ENCODE measurements at places on chromosomes 3 and 15.

DNA sequence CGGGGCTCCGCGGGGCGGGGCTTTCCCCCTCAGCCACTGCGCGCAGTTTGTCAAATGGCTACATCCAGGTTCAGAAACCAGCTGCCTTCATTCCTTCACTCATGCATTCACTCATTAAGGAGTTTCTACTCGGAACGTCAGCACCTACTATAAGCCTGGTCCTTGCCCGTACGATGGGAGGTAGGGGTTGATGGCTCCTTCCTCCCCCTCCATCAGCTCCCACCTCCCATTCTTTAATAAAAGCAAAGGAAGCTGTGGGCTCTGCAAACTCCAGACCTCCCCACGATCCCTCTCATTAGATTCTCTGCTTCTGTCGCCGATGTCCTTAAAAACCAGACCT, 267 bp upstream of the CFAP92 start:
- no peak for DNase-seq

- DNase-seq, result no peak
Observed at GRCh38 chr15:56099311-56099710, 105.9 kb upstream of the NEDD4 start.

DNA sequence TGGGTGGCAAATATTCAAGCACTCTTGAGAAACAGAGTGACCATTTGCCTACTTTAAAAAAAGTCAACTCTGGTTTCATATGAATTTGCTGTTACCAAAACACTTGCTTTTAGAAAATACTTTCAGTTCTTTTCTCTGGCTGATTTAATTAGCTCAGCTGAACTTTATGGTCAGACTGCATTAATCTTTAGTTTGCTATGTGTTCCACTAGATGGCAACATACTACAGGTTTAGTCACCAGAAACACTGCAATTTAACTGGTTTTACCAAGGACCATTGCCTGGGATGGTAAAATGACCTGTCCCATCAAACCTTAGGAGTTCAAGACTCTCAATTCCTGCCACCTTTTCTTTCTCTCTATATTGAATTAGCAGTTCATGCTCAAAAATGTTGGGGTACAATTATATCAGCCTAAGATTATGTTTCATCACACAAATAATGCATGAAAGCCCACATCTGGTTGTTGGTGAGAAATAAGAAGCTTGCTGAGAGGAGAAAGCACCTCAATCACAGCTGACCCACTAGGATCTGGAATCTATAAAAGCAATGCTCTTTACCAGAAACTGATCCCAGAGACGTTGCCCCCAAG, 14.2 kb downstream of the EIF4E3 start:
- DNase-seq, result peak; percentile 69

DNA sequence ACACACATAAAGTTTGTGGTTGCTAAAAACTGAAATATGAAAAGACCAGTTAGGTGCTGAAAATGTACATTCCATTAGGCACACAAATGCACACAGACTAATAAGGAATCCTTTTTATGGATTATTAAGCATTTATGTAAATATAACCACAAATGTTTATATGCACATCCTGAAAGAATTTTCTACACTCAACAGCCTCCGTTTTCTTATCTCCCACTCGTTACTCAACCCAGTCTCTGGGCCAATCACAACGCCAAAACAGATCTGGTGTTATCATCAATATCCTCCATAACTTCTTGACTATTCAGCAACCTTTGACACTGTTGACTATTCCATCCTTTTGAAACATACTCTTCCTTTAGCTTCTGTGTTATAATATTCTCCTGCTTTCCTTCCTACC, 136.4 kb downstream of the ATP8B4 start:
- peak; percentile 55 for DNase-seq

GRCh38 chr3:56314842-56315241, 153.4 kb downstream of the ERC2 start:
- peak; percentile 75 for DNase-seq

GRCh38 chr3:40016391-40016790, 207.0 kb downstream of the MYRIP start:
- no peak for DNase-seq

DNA sequence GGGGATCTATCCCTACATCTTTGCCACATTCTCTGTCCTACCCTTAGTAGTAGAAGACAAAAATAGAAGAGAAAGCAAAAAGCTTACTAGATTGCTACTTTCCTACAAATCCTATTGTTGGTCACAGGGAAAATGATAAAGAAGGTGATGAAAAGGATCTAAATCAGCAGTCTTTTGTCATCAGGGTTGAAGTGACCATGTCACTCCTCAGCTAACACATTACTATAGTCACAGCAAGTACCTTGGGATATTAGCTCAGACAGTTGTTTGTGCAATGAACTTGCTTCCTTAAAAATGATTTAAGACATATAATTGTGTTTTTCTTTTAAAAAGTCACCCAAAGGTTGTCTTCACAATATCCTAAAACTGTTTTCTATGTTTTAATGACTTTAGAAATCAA, 6.3 kb downstream of the ST3GAL6 start:
- no peak for DNase-seq

DNA sequence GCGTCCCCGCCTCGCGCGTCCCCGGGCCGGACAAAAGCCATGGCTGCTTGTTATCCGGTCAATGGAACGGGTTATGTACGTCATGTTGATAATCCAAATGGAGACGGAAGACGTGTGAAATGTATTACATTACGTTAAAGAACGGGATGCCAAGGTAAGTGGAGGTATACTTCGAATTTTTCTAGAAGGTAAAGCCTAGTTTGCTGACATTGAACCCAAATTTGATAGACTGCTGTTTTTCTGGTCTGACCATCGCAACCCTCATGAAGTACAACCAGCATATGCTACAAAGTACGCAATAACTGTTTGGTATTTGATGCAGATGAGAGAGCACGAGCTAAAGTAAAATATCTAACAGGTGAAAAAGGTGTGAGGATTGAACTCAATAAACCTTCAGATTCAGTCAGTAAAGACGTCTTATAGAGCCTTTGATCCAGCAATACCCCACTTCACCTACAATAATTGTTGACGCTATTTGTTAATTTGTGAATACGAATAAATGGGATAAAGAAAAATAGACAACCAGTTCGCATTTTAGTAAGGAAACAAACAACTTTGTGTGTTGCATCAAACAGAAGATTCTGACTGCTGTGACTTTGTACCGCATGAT, 19.8 kb downstream of the WDR73 start:
- no peak for DNase-seq

GRCh38 chr3:100782348-100782747, 73.1 kb downstream of the TFG start:
- no peak for DNase-seq

DNA sequence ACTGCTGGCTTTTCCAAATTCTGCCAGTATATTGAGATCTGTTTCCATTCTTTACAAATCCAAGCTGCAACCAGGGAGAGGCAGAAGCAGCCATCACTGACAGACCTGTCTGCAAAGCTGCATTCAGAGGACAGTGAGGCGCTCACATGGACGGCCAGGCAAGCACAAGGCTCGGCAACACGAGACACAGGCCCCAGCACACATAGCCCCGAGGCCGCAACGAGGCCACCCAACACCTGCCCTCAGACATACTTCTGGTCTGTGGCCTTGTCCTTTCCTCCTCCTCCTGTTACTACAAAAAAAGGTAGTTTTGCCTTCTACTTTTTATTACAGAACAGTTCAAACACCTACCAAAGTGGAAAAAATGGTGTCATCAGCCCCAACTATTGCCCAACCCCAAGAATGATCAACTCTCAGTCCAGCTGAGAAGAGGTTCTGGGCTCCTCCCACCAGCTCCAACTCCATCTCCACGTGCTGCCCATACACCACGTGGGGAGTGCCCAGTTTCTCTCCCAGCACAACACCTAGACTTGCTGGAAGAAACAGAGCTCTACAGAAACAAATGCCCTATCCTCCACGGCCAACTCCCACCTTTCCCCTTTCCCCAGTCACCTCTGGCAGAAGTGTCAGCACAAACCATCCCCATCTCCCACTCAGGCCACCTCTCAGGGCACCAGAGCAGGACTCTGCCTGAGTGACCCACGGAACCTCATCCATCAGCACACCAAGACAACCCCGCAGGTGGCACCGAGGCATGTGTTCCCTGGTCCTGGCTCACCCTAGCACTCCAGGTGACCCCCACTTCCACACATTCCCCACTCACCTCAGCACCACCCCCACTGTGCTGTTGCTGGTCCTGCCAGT, 7.4 kb downstream of the ZXDC start:
- DNase-seq, result peak; percentile 26

- peak; percentile 53 for DNase-seq
Observed at GRCh38 chr15:88648357-88649214, 9.8 kb downstream of the ISG20 start.

GRCh38 chr15:38768970-38769369, 204.4 kb upstream of the RASGRP1 start:
- DNase-seq, result peak; percentile 58

DNA sequence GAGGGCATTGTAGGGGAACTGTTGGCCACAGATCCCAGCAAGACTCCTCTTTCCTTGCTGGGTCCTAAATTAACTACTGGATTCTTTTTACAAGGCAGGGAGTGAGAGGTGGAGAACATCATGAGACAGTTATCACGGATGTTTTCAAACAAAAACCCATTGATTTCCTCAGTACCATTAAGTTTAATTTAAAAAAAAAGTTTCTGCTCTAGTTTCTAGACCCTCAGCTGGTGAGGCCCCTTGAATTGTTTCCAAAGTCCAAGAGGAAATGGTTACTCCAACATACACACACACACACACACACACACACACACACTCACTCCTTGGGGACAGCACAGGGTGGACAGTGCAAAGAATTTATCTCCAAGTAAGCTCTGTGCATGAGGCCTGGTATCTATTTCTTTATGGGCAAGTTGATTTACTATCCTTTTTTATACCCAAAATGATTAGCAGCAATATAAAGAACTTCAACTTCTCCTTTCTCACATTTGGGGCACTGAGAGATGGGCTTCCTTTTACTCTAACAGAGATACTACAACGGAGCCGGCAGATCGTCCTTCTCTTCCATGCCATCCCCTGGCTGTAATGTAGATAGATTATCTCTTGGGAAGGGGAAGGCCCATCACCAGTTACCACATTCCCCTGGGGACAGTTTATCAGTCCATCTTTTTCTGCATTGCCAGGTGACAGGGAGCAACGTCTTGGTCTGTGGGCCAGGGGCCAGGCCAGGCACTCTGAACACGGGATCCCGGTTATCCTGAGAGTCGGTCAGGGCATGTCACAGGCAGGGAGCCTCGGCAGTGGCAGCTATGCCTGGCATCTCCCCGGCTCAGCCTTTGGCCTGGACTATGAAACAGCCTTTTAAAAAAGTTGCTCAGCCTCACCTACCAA, 54.7 kb downstream of the CORO2B start:
- no peak for DNase-seq

DNA sequence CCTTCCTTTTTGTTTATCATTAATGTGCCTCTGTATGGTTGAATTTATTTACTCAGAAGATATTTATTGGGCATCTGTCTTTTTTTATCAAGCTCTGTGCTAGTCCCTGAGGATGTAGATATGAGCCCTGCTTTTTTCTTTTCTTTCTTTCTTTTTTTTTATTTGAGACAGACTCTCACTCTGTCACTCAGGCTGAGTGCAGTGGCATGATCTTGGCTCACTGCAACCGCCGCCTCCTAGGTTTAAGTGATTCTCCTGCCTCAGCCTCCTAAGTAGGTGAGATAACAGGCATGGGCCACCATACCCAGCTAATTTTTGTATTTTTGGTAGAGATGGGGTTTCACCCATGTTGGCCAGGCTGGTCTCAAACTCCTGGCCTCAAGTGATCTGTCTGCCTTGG, 58.5 kb downstream of the MBNL1 start:
- no peak for DNase-seq

DNA sequence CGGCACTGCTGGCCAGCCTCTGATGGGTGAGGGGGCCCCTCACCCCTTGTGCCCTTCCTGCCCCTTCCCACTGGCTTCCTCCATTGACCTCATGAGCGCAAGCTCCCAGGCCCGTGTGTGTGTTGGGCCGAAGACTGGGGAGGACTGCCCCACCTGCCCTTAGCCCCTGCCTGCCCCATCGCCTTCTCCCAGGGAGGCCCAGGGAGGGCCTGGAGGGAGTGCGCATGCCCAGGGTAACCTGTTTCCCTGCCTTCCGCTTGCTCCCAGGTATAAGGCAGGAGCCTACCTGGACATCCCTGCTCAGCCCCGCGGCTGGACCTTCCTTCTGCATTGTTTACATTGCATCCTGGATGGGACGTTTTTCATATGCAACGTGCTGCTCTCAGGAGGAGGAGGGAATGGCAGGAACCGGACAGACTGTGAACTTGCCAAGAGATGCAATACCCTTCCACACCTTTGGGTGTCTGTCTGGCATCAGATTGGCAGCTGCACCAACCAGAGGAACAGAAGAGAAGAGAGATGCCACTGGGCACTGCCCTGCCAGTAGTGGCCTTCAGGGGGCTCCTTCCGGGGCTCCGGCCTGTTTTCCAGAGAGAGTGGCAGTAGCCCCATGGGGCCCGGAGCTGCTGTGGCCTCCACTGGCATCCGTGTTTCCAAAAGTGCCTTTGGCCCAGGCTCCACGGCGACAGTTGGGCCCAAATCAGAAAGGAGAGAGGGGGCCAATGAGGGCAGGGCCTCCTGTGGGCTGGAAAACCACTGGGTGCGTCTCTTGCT, 8.8 kb downstream of the DLL4 start:
- no peak for DNase-seq

- DNase-seq, result no peak
Observed at GRCh38 chr3:173513123-173513522, 115.6 kb downstream of the NLGN1 start.

DNA sequence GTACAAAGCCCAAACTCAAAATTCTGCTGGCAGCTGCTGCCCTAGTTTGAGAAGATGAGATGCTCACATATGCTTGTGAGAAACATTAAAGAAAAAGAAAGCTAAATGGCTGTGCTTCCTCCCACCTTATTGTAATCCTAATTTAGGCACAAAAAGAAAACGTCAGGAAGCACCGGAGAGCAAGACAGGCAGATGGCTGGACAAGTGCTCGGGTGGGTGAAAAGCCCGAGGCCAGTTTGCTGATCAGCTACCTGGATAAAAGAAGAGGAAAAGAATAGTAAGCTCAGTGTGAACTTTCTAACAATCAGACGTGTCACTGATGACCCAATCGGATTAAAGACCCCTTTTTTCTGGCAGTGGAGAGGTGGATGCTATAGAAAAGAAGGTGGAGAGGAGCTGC, 368.0 kb upstream of the ATP10A start:
- DNase-seq, result no peak

- DNase-seq, result no peak
Observed at GRCh38 chr15:77094397-77095030, 23.6 kb upstream of the TSPAN3 start.

- peak; percentile 93 for DNase-seq
Observed at GRCh38 chr15:70867911-70868467, 14.0 kb upstream of the LARP6 start.

DNA sequence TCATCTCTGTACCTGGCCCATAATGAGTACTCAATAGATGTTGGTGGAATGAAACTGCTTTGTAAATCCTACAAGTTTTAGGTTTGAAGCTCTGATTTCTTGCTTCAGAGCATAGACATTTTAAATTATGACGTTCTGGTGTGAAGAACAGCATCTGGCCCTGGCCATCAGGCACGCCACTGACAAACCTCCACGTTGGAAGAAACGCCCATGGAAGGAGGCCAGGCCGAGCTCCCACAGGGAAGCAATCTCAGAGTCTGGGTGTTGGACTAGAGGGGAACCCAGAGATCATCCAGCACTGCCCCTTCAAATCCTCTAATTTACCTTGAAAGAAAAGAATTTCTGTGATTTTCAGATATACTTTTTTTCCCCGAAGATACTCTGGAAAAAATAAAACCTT, 328.1 kb upstream of the RGMA start:
- no peak for DNase-seq

- DNase-seq, result no peak
Observed at GRCh38 chr15:26807517-26808427, 34.9 kb upstream of the GABRB3 start.

Measured in fibroblast of pulmonary artery (primary cell).